ENCODE measurements at places on chromosomes 7 and 10.

- DNase-seq = no peak
These were observed 849.7 kb downstream of the KCNMA1 start for GRCh38 chr10:76787746-76788451.

DNA sequence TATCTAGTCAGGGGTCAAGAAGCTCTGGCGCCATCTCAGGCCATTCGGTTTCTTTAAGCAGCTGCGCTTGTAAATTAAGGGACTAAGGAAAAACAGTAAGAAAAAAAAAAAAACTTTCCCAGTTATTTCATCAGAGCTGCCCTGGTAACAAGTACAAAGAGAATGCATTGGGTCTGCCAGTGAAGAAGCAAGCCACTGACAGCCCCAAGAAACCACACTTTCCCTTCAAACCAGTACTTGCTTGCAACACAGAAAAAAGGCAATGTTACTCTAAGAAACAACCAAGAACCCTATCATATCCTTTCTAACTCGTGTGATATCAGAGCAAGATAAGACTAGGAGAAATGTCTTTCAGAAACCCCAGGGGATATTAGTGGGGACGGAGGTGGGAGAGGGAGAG is 40.6 kb upstream of the AOAH start:
- DNase-seq = no peak

- DNase-seq = no peak
These were observed 96.4 kb downstream of the CUX1 start for GRCh38 chr7:101913851-101914250.

DNA sequence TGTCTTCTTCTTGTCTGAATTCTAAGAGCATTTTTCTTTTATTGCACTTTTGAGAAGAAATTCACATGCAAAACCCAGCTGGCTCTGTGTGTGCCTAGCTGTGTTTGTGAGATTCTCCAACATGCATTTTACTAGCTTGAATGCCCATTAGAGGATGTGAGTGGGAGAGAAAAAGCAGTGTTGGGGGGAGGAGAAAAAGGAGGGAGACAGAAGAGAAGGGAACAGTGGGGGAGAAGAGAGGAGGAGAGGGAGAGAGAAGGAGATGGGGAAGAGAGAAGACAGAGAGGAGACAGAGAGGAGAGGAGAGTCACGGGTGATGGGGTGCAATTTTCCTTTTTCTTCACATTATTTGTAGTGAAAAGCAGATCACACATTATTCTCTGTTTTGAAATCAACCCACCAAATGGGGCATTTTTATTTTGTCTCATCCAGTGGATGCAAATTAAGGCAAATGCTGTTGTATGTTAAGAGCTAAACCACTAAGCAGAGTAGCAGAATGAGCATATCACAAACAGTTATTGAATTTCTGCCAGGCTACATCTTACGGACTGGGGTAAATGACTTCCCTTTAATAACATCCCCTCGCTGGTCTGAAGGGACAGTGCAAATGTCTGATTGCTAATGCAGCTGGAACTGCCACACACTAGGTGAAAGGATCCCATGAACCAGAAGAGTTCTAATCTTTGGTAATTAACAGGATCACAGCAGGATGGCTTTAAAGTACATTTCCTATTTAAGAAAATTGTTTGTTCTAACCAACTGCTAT is 849 bp downstream of the LRRN3 start:
- no peak for DNase-seq

- DNase-seq = no peak
These were observed 77.8 kb upstream of the TNRC18 start for GRCh38 chr7:5501465-5501864.

- no peak for DNase-seq
These were observed 178.4 kb downstream of the NSUN6 start for GRCh38 chr10:18472977-18473376.

DNA sequence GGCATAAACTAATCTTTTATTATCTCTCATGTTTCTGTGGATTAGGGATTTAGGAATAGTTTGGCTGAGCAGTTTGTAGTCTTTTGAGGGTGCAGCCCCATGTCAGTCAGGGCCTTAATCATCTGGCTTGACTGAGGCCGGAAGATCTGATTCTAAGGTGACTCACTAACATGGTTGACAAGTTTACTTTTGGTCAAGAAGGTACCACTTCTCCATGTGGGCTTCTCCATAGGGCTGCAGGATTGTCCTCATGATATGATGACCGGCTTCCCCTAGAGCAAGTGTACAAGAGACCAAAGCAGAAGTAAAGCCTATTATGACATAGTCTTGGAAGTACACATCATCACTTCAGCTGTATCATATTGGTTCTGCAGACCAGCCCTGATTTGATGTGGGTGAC is 45.9 kb upstream of the OIT3 start:
- no peak for DNase-seq

DNA sequence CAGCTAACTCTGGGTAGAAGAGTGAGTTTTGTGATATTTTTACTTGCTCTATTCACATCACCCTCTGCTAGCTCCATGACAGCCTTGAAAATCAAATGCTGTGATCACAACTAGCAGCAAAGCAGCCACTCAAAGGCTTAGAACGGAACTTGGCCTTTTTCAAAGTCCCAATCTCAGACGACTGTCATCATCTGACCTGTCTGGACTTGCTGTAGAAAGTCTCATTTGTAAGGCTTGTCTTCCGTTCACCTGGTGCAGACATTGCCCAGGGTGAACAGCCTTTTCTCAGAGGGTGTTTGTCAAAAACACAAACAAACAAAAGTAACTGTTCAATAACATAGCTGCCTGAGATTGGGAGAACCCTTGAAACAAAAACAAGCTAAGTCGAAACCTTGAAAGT is 458.9 kb upstream of the ADARB2 start:
- DNase-seq = no peak

- DNase-seq = no peak
These were observed 162.1 kb downstream of the CHN2 start for GRCh38 chr7:29356631-29357030.

DNA sequence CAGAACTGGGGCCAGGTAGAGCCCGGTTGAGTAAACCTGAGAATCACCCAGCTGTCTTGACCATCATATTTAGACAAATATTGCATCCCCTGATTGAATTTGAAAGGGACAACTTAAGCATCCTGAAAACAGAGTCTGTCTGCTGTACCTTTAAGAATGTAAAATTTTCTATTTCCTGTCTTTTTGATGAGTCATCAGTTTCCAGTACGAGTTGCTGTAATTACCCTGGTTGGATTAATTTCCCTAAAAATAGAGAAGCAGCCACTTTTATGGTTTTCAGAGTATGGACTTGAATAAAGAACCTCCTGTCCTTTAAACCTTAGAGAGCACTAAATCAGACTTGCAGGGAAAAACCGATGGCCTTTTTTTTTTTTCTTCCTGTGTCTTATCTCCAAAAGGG is 164.6 kb upstream of the SH2B2 start:
- DNase-seq = no peak

- no peak for DNase-seq
These were observed 89.2 kb downstream of the PTEN start for GRCh38 chr10:87952612-87953011.

DNA sequence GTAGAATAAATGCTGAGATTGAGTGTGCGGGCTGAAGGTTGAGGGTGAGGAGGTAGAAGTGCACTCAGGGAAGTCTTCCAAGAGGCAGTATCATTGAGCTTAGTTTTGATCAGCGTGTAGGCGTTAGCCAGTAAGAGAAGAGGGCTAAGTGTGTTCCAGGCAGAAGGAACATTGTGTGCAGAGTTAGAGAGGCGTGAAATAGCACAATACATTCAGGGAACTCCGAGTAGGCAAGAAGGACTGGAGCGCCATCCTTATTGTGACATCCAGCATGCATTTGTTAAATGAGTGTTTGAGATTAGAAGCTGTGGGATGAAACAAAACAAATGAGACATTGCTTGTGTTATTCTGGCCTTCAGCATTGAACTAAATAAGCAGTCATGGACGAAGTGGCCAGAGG is 140.9 kb upstream of the MKLN1 start:
- DNase-seq = no peak

DNA sequence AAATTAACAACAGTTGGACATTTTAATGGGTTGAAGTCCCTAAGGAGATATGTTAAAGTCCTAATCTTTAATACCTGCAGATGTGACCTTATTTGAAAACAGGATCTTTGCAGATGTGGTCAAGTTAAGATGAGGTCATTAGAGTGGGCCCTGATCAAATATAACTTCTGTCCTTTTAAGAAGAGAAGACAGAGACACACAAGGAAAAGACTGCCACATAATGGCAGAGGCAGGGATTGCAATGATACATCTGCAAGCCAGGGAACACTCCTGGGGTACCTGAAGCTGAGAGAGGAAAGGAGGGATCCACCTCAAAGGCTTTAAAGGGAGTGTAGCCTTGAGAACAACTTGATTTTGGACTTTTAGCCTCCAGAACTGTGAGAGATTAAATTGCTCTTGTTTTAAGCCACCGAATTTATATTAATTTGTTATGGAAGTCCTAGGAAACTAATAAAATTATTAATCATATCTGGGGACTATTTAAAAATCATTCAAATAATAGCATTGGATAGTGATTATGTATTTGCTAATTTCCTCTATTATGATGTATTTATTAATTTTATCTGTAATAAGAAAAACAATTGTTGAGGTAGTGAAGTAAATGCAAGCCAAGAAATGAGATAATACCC is 700.0 kb upstream of the PCDH15 start:
- DNase-seq = no peak

DNA sequence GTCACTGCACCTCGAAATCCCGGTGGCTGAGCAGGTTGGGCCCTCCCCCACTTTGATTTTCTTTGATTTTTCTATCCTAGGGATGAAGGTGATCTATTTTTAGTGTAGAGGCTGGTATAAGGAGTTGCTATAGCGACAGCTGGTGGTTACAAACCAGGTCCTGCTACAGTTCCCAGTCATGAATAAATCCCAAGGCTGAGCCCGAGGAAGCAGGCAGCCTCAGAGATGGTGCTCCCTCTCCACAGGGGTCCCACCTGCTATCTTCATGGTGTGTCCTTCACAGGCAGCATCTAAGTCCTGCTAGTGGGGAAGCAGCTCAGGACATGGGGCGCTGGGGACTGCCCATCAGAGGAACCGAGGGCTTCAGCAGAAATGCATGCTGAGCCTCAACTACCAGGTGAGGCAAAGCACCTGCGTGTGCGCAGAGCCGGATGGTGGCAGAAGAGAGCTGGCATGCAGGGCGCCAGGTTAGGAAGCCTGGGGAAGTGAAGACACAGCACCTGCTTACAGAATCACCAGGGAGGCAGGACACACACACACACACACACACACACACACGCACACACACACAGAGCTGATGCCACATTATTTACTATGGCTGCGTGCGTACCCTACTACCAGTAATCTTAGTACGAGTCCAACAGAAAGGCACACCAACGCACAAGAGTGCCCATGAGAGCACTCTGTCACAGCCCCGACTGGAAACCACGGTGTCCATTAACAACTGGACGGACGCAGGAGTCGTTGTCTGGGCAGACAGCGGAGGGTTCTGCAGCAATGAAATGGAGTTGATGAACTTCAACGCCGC is 150.9 kb downstream of the PRKAG2 start:
- DNase-seq = no peak

GRCh38 chr7:120819861-120820260 is 38.1 kb downstream of the TSPAN12 start:
- no peak for DNase-seq

DNA sequence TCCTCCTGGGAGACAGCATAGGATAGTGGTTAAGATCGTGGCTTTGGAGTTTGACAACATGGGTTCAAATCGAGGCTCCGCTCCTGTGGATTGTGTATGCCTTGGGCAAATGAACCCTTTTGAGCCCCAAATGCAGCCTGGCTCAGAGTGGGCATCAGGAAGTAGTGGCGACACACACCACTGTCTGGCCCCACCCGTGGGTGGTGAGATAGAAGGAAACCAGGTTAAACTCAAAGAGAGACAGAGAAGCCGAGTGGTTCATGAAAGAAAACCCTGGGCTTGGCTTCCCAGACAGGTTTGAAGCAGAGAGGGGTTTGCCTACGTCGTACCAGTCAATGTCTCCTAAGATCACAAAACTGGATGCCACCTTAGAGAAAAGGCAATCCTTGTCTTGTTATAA is 57.7 kb downstream of the PRTFDC1 start:
- DNase-seq = no peak

- DNase-seq = no peak
These were observed 804 bp downstream of the UNC5B start for GRCh38 chr10:71213127-71213621.

GRCh38 chr7:31664890-31665289 is 22.1 kb upstream of the PPP1R17 start:
- DNase-seq = no peak

DNA sequence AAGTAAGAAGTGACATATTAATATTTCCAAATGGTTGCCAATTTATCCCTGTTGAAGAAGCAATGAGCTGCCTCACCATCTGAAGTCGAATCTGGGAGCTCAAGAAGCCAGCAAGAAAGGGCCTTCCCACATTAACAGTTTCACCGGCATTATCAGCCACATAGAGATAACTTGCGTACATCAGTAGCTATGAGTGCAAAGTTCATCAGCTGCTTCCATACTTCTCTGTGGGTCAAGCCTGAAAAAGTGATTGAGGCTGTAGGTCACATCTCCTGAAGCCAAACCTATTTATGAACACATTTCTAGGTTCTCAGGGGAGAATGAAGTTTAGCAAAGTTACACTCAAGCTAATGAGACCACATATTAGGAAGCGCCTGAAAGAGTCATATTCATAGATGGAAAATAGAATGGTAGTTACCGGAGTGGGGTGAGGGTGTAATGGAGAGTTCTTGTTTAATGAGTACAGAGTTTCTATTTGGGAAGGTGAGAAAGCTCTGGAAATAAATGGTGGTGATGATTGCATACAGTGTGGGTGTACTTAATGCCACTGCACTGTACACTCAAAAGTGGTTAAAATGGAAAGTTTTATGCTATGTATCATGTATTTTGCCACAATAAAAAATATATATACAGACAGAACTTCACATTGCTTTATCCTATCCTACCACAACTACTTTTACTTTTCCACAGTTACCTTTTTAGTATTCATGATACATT is 189.3 kb upstream of the SP4 start:
- DNase-seq = no peak

- DNase-seq = no peak
These were observed 5.7 kb downstream of the CUBN start for GRCh38 chr10:17123961-17124360.

DNA sequence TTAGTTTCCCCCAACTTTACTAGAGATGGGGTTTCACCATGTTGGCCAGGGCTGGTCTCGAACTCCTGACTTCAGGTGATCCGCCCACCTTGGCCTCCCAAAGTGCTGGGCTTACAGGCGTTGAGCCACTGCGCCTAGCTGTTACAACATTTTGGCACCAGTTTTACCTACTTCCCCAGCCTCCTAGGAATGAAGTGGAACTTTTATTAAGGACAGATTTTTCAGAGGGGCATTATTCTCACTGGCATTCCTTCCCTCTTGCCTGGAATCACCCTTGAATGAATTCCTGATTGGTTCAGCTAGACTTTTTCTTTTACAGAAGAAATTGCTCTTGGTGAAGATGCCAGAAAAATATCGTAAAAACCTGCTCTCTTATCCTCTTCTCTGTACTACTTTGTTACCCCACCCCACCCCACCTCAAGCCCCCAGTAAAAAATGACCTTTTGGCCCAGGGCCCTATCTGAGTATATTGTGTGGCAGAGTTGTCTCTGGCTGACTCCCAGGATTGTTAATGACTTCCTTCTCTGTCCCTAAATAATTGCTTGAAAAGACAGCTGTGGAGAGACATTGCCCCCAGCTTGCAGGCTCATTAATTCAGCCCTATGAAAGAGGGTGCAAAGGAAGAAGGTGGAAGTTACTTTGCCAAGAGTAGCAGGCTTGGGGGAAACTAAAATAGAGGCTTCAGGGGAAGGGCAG is 189.6 kb downstream of the AUTS2 start:
- no peak for DNase-seq
